NCI-H2029 treated with DMSO at 0.1 percent for 48 hours (cell line): ENCODE measurements at places on chromosomes 3 and 15.

DNA sequence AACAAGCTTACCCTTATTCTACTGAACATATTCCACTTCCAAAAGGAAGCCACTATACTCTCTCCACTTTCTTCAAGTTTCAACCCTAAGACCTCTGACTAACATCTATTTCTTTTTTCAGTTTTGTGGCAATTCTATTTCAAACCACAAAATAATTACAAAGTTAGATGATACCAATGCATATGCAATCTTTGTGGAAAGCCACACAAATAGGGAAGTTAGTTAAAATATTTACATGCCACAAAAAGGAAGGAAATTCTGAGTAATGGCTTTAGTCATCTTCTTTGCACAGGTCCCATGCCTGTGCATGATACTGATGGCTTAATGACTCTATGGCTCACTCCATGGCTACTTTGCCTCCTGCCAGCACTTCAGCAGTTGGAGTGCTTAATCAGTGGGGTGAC, 57.0 kb upstream of the MCTP2 start:
- no peak for DNase-seq

GRCh38 chr3:184414418-184415202, 34.8 kb downstream of the CHRD start:
- no peak for DNase-seq

DNA sequence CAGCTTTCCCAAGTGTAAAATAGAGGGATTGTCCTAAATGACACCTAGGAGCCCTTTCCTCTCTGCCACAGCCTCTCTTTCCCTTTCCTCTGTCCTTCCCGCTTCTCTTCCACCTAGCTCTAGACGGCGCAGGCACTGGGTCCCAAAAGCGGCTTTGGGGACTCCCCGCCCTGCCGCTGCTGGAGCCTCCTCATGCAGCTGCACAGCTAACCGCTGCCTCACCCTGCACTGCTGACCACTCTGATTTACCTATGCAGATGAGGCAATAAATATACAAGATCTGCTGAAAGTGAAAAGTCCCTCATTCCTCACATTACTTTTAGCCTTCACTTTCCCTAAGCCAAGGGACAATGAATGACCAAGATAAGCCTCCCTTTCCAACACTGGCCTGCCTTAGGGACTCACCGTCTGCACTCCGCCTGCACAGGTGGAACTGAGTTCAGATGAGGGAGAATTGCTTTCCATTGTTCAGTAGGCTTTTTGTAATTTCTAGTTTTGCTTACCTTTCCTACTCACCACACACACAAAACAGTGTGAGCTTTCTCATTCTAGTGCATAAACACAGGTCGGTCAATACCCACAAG, 197.5 kb upstream of the BCL6 start:
- DNase-seq = no peak

GRCh38 chr15:67839499-67839928, 331 bp downstream of the RNU6-1 start:
- no peak for DNase-seq

GRCh38 chr3:39115870-39116269, 8.4 kb downstream of the TTC21A start:
- no peak for DNase-seq

DNA sequence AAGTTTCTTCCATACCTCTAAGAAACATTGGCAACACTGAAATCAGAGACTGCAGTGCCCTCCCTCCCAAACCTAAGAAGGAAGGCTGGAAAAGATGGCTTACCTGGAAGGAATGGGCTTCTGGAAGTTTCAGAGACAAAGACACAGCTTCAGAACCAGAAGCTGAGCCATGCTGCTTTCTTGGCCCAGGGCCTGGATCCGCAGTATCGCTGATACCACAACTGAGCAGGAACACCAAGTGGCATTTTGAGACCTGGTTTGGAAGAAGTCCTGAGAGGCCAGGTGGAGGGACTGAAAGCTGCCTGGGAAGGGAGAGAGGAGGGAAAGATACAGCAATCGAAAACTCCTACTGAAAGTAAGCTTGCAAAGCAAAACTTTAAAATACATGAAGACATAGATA, 19.8 kb downstream of the GPR160 start:
- no peak for DNase-seq

DNA sequence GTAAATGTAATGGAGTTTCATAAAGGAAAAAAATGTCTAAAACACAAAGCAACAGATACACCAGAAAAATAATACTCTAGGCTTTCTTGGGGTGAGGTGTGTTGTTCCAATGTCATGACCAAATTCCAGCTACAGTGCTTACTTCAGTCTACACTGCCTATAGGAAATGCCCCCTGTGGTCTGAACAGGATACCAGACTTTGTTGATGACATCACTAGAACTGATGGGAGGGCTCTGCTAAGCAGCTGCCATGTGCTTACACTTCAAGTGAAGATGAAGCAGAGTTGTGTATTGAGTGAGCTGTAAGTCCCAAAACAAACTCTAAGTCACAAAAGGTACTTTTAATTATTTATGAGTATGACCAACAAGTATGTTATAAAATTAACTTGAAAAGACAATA, 456.1 kb upstream of the IL12A start:
- no peak for DNase-seq

DNA sequence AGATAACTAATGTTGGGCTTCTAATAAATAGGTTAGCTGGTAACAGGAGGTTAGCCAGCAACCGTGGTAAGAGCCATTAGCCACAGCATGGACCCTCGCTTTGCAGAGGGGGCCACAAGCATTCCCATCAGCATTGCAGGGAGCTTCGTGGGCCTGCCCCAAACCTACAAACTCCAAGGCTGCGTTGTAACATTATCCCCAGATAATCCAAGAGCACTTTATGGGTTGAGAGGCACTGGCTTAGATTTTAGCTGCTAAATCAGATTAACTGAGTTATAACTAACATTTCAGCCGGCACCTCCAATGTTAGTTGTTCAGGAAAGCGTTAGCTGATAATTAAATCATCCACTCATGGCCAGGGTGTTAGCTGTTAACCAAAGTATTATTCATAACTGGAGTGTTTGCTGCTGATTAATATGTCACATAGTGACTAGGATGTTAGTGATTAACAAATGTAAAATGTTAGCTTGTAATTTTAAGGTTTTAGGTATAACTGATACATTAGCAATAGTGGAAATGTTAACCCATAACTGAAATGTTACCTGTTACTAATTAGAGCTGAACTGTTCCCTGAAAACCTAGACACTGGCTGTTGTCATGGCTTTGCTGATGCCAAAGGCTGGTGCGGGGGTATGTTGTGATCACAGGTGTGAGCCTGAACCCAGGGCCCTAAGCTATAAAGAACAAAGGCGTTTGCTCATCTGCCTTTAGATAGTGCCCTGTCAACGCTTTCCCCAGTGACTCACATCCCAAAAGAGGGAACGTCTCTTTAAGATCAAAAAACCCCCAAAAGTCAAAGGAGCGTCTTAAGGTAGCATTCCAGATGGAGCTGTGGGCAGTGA, 56.2 kb downstream of the SLC6A6 start:
- DNase-seq = no peak

GRCh38 chr15:88202231-88202630, 54.3 kb downstream of the NTRK3 start:
- DNase-seq = no peak

GRCh38 chr3:61908382-61908781, 347.0 kb downstream of the PTPRG start:
- DNase-seq = no peak

DNA sequence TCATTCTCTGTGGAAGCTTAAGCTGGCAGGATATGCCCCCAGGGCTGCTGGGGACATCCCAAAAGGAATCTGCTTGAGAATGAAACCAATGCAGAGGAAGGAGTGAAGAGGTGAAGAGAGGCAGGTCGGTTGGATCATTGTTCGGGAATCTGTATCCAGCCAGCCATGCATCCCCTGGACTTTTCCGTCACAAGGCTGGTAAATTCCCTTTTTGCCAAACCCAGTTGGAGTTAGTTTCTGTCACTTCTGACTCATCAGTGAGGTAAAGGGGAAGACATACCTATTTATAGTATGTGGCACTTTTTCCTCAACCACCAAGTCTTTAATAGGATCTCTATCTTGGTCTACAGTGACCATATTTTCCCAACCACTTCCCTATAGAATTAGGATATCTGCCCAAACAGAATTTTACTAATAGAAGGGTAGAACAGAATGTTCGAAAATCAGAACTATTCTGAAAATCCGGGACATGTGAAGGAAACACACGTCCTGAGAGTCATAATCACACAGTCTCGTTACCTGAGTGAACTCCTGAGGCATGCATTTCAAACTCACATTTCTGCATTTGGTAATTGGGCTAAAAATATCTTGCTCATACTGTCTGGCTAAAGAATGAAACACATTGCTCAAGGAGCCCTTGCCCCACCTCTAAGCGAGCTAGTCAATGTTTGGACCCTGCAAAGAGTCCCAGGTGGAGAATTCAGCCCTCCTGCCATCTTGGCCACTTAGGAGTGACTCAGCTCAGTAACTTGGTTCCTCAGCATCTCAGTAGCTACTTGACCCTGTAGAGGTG, 289.7 kb upstream of the ADAMTS9 start:
- DNase-seq = no peak

DNA sequence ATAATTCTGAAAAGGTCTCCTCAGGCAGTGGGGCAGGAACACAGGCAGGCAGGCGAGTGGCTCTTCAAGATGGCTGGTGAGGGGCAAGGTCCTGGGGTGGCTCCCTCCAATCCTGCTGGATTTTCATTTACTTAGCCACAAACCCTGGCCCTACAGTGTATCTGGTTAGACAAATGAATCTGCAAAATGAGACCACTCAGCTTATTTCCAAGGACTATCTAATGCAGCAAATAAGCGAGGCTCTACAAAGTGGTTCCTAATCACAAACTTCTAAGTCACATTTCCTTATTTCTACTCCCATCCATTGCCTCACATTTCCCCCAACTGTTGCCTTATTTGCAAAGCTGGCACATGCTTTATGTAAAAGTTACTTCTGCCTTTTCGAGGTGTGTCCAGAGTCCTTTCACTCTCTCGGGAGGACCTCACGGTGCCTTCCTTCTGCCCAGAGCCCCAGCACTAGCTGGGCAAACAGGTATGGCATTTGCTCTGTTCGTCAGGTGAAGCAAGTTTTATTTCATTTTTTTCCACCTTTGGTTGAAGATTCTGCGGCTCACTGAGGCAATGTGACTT, 40.5 kb downstream of the CCDC12 start:
- DNase-seq = no peak

GRCh38 chr3:141392897-141393734, 24.8 kb downstream of the ZBTB38 start:
- no peak for DNase-seq

DNA sequence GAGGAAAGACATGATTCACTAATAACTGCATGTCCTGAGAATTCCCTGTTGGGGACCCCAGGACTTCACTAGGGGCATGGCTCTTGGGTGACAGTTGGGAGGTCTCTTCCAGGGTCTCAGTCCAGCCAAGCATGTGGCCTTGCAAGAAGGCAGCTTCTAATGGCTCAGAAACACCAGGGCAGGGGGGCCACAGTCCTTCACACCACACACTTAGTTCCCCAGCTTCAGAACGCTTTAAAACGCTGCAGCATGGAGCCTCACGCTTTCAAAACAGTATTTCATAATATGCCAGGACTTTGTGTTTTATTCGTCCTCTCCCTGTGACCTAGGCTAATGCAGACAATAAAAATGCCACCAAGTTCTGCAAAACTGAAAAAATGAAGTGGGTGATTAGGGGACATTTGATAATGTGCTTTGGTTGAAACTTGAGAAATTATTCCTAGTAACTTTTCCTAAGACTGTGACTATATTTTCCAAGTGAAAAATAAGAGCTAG, 48.4 kb upstream of the LIMD1 start:
- DNase-seq = no peak

- DNase-seq = no peak
Measured at GRCh38 chr3:143720381-143720780, 127.9 kb downstream of the SLC9A9 start.

- DNase-seq = no peak
Measured at GRCh38 chr3:50737193-50737905, 62.6 kb downstream of the DOCK3 start.

DNA sequence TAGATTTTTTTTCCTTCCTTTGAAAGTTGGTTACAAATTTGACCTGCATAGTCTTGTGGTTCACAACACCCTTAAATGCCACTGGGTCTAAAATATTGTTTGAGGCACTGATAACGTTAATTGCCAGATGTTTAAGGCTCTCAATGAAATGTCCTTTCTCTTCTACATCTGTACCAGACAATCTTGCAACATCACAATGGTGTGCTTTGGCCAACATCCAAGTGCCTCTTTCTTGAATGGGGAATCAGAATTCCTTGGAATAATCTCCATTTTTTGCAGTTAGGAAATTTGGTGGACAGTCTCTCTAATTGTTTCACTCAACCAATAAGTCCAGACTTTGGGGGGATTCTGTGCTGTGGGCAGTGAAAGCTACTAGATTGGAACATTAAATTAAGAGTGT, 26.0 kb upstream of the PEX5L start:
- DNase-seq = no peak

DNA sequence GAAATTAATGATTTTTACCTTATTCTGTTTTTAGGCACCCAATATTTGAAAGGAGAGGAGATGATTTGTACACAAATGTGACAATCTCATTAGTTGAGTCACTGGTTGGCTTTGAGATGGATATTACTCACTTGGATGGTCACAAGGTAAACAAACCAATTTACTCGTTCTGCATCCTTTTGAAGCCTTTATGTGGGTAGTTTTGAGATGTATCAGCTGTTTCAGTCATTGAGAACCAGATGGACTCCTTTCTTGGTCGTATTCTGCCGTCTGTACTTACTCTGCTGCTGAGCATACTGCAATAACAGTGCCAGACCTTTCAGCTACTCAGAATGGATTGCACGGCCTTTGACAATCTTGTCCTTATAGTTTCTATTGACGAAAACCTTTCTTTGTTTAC, 13.3 kb downstream of the DNAJB11 start:
- DNase-seq = no peak

DNA sequence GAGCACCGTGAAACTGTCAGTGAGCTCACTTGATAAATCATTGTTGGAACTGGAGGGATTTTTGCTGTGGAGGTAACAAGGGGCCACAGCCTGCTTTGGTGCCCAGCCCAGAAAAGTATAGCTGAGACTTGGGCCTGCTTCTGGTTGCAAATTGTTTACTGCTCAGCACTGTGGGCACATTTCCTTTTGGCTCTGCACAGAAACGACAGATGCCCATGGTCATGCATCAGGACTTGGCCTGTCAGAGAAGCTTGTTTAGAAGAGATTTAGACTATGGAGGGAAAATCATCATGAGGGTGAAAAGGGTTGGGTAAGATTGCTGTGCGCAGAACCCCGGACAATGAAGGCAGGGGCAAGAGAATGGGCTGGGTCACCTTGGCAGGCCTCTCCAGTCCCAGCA, 286.1 kb upstream of the CTNNB1 start:
- DNase-seq = no peak
